ENCODE measurements at places on chromosomes 6 and 20.

- no peak for DNase-seq
These were observed 300.5 kb upstream of the SUPT3H start for GRCh38 chr6:45678285-45678607.

DNA sequence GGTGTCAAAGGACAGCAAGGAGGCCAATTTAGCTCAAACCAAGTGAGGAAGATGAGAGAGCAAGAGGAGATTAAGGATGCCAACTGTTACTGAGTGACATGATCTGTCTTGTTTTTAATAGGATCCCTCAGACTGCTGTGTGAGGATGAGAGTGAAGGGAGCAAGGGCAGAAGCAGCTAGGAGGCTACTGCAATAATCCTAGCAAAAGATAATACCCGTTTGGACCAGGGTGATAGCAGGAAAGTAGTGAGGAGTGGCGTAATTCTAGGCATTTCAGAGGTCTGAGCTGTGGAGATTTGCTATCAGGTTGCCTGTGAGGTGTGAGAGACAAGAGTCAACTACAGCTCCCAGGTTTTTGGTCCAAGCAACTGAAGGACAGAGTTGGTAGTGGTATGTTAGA is 14.7 kb downstream of the UBE2V1 start:
- peak; percentile 88 for DNase-seq

GRCh38 chr20:59771506-59772372 is 161.7 kb downstream of the SYCP2 start:
- DNase-seq: no peak

GRCh38 chr6:131862476-131862875 is 54.7 kb downstream of the ENPP1 start:
- no peak for DNase-seq

GRCh38 chr6:131960371-131961133 is 9.4 kb upstream of the CCN2 start:
- DNase-seq: no peak

DNA sequence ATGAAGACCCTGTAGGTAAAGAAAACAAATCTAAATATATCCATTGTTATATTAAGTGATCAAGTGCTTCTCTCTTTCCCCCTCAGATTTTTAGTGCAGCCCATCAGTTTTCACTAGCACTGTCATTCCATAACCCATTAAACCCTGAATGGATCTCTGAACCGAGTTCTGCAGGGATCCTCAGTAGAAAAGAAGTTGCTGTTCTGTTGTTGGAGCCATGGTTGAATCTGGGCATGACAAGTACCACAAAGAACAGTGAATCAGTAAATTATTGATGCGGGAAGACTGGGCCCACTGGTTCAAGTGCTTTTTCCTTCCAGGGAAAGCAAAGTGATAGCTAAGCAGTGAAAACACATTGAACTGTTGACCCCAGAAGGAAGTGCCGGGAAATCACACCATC is 60.4 kb downstream of the LAMP5 start:
- DNase-seq: no peak

DNA sequence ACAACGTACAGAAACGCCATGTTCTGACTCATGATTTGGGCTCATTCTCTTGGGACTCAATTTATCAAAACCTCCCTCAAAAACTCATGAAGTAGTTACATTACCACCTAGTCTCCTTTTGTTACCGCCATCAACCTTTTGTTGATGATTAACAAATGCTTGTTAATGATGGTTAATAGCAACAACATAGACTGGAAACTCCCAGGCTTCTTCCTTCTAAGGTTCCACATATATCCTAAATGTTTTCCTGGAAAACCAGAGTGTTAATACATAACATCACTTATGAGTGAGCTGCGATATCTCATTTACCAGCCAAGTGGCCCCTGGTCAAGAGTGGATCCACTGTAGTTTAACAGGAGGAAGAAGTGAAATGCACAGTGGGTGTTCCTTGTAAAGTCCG is 176.3 kb downstream of the ERMARD start:
- no peak for DNase-seq

GRCh38 chr6:100986921-100987320 is 105.8 kb upstream of the ASCC3 start:
- no peak for DNase-seq

DNA sequence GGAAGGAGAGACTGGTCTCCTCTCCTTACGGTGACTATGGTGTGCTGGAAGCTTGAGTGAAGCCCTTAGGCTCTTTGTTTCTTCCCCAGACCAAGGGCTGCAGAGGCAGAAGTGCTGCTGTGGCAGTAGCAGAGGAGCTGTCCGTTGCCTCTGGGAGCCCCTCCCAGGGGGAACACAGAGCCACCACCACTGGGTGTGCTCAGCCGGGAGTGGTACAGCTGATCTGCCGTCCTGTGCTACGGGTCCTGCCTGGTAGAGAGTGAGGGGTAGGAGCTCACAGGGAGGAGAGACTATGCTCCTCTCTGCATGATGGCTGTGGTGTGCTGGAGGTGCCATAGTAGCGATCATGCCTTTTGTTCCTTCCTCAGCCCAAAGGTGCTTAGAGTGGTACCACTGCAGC is 318.7 kb downstream of the DOK5 start:
- no peak for DNase-seq

DNA sequence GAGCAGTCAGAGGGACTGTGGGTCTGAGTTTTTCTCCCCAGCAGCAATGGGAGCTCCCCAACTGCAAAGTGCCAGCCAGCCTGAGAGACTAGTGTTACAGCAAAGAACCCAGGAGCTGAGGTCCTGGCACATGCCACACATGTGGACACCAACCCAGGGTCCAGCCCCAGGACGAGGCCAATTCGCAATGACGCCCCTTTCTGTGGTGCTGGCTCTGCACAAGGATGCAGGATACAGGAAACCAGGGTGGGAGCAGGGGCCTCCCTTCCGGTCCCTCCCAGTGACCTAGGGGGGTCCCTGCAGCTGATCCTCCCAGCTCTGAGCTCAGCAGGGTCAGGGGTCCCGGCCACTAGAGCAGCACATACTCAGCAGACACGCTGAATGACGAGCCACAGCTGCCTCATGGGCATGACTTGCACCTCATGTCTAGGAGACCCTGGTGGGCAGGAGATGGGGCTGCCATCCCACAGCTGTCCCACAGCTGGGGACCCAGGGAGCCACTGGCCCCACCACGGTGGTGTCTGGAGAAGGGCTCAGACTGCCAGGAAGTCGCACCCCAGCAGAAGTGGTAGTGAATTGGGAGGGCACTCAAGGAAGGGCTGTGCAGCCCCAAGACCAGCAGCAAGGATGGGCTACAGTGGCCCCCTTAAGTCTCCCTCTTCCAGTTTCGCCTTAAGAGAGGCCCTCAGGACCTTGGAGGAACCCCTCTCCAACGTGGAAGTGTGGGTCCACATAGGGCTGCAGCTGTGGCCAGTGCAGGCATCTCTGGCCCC is 3.6 kb downstream of the ARFRP1 start:
- DNase-seq: no peak

GRCh38 chr6:36826520-36827227 is 12.6 kb downstream of the CPNE5 start:
- DNase-seq: no peak

GRCh38 chr20:47664068-47664437 is 121.2 kb downstream of the SULF2 start:
- no peak for DNase-seq

- DNase-seq: no peak
These were observed 56.8 kb downstream of the ATP9A start for GRCh38 chr20:51711426-51711825.
